Astrocyte (in vitro differentiated cells and primary cell): ENCODE measurements at places on chromosomes 6 and 20.

DNA sequence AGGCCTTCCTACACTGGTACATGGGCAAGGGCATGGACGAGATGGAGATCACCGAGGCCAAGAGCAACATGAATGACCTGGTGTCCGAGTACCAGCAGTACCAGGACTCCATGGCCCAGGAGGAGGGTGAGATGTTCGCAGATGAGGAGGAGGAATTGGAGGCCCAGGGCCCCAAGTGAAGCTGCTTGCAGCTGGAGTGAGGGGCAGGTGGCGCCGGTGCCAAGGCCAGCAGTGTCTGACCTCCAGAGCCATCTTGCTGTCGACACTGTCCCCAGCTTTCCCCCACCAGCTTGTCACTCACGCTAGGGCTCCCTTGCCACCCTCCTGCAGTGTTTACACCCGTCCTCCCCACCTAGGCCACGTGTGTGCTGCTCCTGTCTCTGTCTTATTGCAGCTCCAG is 12.2 kb downstream of the GABRR2 start:
- DNase-seq, result no peak

- DNase-seq, result no peak
Observed at GRCh38 chr20:64053841-64054661, 4.6 kb upstream of the SOX18 start.

DNA sequence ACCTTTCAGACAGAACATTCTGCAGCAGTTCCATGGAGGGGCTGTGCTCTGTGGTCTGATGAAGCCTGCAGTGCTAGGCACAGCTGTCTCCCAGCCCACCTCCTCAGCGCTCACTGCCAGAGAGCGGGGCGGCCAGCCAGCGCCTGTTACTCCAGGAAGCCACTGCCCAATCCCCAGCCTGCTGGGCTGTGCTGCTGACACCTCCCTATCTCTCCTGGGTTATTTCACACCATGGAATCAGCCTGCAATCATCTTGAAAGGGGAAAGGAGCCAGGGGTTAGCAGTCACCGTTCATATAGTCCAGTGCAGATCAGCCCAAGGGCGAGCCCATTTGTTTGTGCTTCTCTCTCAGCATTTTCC is 46.3 kb upstream of the NHSL1 start:
- DNase-seq, result peak; percentile 63

GRCh38 chr6:167416676-167417430 is 92.0 kb downstream of the TTLL2 start:
- no peak for DNase-seq
